ENCODE measurements at places on chromosomes 7 and 10.
A peak's percentile ranks its signal among the peaks of the same experiment; 100 is the strongest.

DNA sequence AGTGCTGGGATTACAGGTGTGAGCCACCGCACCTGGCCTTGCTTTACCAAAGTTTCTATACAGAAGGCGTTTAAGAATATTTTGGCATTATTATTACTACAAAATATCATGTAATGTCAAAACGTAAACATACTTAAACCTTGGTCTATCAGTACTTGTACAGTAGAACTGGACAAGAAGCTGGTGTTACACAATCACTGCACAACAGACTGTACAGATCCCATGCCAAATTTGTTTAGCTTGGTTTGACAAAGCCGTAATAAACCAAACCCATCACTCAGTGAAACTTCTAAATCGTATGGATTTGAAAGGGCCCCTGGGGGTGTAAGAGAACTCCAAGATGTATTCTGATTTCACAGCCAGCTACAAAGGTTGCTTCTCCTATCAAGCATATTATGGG, 51.8 kb upstream of the RHEB start:
- DNase-seq: no peak

DNA sequence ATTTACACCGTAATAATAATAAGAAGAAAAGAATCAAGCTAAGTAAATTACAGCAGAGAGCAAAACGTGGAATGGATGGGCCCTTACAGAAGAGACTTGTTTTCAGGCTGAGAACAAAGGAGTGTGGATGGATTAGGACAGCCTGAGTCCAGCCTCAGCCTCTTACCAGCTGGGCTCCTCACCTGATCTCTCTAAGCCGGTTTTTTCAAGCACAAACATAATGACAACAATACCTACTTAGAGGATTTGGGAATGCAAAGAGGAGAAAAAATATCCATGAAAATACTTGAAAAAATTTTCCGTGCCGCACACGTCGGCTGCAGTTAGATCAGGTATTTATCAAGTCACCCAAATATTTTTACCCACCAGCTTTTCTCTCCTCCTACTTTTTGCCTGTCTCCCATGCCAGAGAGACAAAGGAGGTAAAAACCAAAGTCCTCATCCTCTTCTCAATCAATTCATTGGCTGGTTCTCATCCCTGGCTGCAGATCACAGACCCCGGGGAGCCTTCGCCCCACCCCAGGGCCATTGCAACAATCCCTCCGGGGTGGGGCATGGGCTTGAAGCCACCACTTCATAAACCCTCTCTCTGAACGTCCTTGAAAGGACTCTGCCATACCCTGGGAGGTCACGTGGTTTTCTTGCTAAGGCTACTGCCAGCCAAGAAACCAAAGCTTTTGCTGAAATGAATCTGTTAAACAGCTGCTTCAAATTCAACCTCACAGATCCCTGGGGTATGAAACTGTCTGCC, 29.7 kb upstream of the GTF2I start:
- peak; percentile 62 for DNase-seq

DNA sequence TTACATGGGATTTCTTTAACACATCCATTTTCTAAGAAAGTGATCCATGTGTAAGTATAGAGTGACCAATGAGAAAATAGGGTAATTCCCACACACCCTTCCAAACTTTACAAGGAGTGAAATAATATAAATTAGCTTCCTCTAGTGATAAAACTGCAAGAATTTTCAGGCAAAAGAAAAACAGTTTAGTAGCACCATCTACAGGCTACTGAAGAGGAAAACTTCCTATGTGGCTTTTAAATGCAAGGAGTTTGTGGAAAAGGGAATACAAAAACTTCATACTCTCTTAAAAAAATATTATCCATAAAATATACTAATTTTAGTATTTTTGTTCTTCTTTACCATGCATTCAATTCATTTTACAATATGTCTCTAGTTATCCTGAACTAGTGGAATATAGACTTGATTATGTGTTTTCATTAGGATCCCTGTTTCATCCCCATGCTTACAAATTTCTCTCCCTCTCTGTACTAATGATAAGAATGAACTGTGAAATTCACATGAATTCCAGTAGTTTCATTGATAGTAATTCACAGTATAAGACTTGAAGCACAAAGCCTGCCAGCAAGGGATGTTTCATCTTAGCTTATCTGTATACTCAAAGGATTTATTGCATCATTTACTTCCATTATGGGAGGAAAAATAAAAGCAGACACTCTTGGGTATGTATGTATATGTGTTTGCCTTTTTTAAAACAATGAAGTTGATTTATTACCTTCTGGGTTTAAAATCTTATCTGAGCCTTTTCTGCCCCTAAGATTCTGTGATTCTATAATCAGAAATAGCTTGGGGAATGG, 442.9 kb downstream of the AUTS2 start:
- DNase-seq: peak; percentile 25

- peak; percentile 92 for DNase-seq
Measured at GRCh38 chr7:100655908-100656674, at the start of gene ACTL6B. Gene ACTL6B, minus strand, starts transcription at chr7:100656448. Its CDS starts 94 bp downstream, at chr7:100656354.

GRCh38 chr10:52688899-52689298, 83.7 kb downstream of the MBL2 start:
- DNase-seq: no peak

DNA sequence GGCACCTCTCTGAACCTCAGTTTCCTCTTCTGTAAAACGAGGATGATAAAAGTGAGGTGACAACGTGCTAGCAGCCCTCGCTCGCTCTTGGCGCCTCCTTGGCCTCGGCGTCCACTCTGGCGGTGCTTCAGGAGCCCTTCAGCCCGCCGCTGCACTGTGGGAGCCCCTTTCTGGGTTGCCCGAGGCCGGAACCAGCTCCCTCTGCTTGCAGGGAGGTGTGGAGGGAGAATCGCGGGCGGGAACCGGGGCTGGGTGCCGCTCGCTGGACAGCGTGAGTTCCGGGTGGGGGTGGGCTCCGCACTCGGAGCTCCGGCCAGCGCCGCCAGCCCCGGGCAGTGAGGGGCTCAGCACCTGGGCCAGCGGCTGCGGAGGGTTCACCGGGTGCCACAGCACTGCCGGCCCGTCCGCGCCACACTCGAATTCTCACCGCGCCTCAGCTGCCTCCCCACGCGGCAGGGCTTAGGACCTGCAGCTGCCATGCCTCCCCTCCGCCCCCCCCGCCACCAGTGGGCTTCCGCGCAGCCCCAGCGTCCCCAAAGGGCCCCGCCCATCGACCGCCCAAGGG, 24.3 kb upstream of the ACSL5 start:
- no peak for DNase-seq

DNA sequence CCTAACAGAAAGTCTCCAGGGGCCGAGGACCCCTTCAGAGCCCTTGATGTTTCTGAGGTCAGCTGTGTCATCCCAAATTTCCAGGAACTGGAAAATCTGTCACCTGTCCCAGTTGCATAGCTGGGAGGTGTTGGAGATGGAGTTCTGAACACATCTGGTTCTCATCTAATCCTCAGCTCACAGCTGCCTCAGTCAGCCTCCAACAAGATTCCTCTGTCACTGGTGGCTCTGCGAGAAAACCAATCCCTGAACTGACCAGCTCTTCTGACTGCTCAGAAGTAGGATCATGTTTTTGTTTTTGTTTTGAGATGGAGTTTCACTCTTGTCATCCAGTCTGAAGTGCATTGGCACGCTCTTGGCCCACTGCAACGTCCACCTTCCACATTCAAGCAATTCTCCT, 37.6 kb upstream of the MYL10 start:
- DNase-seq: peak; percentile 56

DNA sequence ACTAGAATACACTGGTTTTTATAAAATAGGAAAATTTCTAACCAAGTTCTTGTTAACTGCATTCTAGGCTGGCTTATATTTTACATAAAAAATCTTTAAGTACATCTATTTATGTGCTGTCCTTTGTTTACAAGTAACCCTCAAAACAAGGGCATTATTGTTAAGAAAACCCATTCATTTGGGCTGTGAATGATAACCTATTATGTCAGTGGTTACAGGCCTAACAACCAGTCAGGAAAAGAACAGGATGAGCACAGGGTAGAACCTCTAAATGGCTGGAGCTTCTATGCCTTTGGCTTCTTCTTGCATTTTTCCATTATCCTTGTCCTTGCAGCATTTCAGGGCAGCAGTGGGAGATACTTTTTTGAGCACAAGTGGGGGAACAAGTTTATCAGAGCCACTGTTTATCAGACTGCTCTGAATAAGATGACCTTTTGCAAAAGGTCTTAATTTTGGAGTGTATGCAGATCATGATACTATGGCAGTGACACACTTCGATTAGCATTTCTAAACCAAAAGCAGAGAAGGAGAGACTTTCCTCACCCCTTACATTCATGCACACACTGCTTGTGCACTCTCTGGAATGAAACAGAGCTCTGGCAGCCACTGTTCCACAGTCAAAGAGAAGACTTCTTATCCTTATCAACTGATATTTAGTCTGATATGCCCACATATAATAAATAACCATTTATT, 10.9 kb downstream of the GPR37 start:
- no peak for DNase-seq

DNA sequence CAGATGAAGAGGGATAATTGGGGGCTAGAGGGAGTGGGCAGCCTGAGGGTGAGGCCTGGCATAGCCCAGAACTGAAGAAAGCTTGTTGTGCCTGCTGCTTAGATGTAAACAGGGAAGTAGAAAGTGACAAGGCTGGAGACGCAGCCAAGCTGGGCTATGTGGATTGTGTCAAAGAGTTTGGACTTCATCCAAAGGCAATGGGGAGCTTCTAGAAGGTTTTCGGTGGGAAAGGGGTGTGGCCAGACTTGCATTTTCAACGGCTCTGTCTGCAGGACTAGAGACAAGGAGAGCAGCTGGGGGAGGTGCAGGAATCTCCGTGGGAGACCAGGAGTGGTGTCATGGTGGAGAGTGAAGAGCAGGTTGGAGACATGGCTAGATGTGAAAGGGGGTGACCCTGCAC, 48.8 kb downstream of the GOLGA7B start:
- DNase-seq: no peak

DNA sequence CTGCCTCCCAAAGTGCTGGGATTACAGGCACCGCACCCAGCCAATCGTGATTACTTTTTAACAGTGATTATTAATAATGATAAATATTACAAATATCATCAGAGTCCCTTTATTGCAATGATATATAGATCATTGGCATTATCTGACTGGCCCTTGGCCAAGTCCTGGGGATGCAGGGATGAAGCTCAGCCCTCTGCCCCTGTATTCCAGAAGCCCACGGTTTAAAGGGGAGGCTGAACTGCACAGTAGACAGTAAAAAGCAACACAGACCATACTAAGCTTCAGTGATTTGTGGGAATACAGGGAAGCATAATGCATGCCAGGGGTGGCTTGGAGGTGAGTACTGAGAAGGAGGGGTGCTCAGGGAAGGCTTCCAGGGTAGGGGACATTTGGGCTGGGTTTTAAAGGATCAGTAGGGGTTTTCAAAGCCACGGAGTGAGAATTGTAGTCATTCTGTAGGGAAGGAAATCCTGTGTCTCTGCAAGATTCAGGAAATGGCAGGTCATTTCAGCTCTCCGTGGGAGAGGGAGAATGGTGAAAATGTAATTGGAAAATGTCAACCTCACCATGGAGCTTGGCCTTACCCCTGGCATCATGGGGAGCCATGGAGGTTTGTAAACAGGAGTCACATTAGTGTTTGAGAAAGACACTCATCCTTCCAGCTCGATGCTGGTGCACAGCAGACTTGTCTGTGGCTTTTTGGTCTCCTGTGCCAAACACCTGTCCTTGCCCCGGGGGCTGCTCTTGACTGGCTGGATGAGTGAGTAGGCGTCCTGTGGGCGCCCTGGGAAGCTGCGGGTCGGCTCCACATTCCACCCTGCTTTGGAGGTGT, 8.8 kb downstream of the ADAMTS14 start:
- no peak for DNase-seq

DNA sequence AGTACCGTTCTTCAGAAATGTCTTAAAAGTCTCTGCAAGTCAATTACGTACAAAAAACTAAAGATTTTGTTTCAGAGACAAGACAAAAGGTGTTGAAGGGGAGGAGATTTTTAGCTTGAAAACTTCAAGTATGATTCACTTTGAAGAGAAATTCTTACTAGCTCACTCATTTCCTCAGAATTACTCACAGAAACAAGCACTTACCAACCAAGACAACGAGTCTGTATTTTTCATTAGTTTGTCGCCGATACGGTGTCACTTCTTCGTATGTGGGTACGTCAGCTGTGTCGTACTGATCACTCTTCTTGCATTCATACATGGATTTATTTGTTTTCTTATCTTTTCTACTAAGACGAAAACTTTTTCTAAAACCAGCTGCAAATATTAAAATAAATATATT, 90.6 kb upstream of the ODAD2 start:
- DNase-seq: peak; percentile 47

GRCh38 chr7:55534262-55534915, 37.9 kb downstream of the VOPP1 start:
- peak; percentile 76 for DNase-seq

GRCh38 chr7:96182424-96183158, 139.3 kb downstream of the SLC25A13 start:
- DNase-seq: no peak

DNA sequence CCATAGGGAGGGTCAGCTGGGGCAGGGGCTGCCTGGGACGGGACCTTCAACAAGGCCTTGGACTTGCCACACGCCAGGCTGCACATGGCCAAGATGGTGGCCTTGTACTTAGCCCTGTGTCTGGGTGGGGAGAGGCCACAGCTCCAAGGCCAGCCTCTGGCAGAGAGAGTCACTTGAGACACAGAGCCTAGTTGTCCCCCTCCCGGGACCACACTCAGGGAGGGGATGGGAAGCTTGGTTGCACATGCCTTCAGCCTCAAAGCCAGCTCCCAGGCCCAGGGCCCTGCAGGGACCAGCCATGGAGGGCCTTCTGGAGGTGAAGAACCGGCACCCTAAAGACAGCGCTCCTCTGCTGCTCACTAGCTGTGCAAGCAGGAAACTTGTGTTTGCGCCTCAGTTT, 16.7 kb downstream of the MMRN2 start:
- no peak for DNase-seq

DNA sequence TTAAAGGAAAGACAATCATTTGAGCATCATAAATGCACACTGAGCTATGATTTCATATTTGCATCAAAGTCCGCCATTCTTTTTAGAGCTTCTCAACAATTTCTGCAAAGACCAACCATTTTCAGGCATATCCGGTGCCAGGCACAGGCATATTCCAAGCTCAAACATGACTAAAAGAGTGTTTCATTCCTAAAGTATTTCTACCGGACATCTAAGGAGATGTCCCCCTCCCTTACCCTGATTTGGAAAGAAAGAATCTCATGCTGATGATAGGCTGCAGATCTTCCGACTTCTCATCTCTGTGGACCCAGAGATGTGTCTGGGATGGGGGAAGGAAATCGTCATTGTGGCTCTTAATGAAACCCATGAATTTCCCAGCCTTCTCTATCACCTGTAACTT, 600.5 kb upstream of the MGMT start:
- no peak for DNase-seq

- DNase-seq: no peak
Measured at GRCh38 chr10:23499372-23500132, 60.7 kb downstream of the OTUD1 start.

GRCh38 chr10:69075431-69075830, 12.5 kb upstream of the SRGN start:
- DNase-seq: no peak

Data from AG08395 (cell line).